Occipital lobe (tissue), 3 donors: ENCODE measurements at places on chromosomes 6 and 20. TPM values are rescaled to one million over a fixed set of nuclear protein-coding genes. Genes with fewer than 3 reads are reported as not detected.

DNA sequence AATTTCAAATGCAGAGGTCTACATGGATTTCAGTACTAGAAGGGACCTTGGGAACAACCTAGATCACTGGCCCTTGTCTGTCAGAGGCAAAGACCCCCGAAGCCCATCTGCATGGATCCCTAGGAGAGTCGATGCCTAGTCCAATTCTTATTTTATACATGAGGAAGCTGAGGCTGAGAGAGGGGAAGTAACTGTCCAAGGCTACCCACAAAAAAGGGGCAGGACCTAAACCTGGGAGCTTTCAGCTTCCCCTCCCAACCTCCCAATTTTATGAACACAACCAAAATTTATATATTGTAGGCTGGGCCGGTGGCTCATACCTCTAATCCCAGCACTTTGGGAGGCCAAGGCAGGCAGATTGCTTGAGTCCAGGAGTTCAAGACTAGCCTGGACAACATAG is 73.2 kb downstream of the TRERF1 start:
- DNase-seq = no peak

- DNase-seq = no peak
These were observed 250.3 kb downstream of the TTLL2 start for GRCh38 chr6:167575158-167575696.

DNA sequence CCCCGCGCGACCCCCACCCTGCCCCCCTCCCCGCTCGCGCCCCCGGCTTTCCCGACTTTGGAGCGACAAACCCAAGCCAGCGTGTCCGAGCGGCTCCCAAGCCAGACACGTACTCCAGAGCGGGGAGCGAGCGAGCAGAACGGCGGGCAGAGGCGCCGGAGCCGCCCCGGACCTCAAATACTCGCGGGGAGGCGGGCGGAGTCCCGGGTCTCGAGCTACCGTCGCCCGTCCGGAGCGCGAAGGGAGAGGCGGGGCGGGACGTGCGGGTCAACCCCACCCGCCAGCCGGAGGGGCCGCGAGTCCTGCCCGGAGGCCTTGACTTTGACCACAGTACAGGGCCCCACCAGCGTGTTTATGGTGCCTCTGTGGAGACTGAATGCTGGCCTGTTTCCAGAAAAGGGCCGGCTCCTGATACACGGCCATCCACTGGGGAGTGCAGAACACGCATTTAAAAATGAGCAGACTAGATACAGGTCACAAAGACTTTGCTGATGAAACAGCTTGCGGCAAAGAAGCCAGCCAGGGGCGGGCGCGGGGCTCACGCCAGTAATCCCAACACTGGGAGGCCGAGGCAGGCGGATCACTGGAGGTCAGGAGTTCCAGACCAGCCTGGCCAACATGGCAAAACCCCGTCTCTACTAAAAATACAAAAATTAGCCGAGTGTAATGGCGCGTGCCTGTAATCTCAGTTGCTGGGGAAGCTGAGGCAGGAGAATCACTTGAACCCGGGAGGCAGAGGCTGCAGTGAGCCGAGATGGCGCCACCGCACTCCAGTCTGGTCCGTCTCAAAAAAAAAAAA is at the start of gene SERPINB6:
Gene SERPINB6 (minus strand): TSS at position 148 of the 799 bp plus-strand sequence. CDS start 12,235 bp downstream, outside the sequence.
- DNase-seq = peak; percentile 78

DNA sequence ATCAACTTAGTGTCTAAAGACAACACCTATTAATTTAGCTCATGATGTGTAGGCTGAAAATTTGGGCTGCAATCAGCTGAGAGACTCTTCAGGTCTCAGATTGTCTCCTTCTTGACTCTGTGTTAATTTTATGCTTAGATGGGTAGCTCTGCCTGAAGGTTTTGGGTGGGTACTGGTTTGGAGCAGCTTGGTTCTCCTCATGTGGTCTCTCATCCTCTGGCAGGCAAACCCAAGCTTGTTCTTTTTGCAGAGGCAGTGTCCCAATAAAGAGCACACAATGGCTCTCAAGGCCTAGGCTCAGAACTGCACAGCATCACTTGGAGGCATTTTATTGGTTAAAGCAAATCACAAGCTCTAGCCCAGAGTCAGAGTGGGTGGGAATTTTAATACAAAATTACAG is 280.6 kb downstream of the BTBD3 start:
- DNase-seq = no peak

DNA sequence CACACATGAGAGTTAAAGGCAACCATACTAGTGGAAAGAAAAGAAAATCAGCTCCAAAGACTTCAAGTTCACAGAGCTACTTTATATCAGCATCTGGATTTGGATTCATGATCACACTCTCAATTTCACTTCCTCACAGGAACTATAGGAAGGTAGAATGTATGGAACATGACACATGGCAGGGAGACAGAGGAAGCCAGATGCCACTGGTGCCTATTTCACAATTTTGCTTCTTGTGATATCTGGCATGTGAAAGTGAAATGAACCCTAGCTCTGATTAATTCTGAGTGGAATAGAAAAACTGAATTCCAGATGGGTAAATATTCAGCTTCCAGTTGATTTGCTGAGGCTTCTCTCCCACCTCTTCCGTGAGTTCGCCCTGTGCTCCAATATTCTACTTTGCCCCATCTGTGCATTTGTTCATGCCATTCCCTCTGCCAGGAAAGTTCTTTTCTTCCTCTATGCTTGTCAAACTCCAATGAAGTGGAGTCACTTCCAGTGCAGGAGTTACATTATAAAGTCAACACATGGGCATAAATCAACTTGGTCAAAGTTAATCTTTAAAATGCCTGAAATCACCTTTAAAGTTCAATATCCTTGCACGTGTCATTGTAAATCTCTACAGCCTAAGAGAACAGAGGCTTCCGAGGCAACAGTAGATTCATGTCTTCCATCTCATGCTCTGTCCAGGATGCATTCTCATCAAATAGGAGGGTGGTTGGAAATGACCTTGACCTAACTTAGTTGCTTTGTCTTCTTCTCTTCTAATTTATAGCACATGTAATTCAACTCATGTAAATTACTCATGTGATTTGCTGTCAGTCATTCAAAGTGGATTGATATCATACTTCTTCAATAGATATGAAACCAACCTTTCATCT is 275.3 kb downstream of the HIVEP2 start:
- DNase-seq = no peak

GRCh38 chr20:8671370-8671961 is 397.4 kb upstream of the PLCB4 start:
- no peak for DNase-seq

- DNase-seq = no peak
These were observed 353.1 kb downstream of the LAMA2 start for GRCh38 chr6:129236001-129236517.

The FAM217A gene
- total RNA-seq = not detected

DNA sequence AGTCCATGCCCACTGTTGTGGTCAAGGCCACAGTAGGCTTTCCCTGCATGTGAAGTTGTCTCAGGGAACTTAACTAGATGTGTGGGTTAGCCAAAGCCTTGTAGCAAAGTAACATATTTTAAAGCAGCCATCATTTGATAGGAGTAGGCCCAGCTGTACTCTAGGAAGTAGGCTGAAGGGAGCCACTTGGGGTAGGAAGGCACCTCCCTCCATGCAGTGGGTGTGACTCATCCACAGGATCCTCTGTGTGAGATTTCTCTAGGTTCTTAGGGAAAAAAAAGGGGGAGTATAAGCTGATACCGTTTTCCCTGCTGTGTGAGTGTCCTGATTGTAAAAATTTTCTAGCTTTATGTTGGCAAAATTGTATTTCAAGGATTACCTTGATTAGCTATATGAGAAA is 44.7 kb downstream of the VAPB start:
- DNase-seq = no peak

DNA sequence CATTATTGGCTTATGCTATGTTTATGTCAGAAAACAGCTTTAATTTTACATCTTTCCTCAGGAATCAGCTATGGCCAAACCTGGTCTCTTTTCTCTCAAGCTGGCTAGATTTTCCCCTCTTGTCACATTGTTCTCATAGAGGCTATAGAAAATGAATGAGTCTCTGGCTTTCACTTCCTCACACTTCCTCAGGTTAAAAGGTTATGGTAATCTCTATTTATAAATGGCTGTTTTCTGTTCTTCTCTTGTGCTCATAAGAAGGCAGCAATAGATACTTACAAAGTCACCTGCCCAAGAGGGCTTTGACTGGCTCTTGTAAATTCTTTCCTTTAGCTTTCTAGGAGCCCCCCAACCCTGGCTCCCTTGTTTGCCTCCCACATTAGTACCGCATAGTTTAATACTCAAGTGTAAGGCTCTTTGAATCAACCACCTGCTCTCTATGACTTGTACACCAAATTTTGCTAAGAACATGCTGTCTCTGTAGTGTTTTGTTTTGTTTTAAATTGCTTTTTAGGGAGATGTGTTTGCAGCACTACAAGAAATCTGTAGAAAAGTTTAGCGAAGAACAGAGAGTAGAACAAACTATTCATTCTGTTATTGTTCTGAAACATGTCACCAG is 897.4 kb upstream of the CITED2 start:
- DNase-seq = no peak

DNA sequence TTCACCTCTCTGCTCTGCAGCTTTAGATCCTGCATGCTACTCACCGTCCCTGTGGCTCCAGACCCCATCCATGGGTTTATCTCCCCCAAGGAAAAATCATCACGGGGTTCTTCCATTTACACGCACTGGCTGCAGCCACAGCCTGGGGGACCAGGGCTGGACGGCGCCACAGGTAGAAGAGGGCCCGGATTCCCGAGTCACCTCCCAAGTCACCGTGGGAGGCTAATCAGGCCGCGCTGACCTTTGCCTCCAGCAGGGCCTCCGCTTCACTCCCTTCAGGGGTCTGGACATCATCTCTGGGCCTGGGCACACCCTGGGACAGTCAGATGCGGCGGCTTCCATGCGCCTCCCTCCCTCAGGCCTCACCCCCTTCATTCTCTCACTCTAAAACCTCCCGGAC is 47.8 kb upstream of the ENTPD6 start:
- no peak for DNase-seq

The PSORS1C2 gene
- not detected for total RNA-seq

The TFAP2C gene
- 5.9 TPM for total RNA-seq

- no peak for DNase-seq
These were observed 485 bp downstream of the ADISSP start for GRCh38 chr20:3767110-3767426.

The CFAP206 gene
- 3.0 TPM for total RNA-seq

DNA sequence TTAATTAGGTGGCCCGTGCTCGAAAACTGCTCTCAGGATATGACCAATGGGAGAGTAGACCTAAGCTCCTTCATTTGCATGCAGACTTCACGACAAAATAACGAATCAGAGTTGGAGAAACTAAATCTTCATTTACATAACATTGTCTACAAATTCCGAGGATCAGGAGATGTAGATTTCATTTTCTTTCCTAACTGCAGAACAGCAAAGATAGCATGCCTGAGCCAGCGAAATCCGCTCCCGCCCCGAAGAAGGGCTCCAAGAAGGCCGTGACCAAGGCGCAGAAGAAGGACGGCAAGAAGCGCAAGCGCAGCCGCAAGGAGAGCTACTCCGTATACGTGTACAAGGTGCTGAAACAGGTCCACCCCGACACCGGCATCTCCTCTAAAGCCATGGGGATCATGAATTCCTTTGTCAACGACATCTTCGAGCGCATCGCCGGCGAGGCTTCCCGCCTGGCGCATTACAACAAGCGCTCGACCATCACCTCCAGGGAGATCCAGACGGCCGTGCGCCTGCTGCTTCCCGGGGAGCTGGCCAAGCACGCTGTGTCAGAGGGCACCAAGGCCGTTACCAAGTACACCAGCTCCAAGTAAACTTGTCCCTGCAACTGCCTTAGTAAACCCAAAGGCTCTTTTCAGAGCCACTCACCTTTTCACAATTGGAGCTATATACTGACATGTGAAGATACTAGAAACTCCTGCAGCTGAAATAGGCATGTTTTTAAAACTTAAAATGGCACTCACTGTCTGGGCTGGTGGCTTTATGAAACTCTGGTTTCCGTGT is 96.5 kb downstream of the HFE start:
- peak; percentile 71 for DNase-seq

DNA sequence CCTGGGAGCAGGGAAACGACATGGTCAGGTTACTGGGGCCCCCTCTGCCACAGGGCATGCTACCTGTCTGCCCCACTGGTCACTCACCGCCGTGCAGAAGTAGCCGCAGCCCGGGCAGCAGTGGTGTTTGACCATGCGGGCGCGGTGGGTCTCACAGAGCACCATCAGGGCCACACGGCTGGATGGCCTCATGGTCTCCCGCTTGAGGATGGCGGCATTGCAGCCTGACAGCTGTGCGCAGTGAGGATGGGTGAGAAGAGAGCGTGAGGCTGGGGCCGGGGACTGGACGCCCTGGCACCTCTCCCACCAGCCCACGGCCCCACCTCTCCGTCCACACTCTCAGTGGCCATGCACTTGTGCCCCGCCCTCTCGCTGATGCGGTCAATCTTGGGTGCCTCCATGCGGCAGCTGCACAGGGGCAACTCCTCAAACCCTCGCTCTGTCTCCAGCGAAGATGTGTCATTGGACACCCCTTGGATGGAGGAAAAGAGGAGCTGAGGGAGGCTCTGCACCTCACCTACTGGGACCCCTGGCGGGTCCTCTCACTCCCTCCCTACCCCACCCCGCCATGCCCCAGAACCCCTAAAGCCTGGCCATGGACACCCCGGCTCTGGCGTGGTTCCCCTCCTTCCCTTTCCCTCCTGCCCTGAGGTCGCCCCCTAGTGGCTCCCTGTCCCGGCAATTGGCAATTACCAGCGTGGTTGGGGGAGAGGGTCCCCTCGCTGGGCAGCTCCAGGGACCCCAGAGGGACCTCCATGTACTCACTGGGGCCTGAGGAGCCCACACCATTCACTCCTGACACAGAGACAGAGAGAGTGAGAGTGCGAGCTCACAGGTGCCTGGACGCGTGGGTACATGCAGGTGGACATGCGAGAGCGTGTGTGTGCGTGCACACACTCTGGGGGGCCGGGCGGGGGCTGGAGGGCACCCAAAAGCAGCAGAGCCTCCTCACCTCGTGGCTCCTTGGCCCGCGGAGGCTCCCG is 8.9 kb downstream of the EHMT2 start:
- no peak for DNase-seq

GRCh38 chr6:6052216-6052615 is 45.5 kb upstream of the NRN1 start:
- DNase-seq = no peak

The ACAT2 gene
- total RNA-seq = 69.9 TPM

DNA sequence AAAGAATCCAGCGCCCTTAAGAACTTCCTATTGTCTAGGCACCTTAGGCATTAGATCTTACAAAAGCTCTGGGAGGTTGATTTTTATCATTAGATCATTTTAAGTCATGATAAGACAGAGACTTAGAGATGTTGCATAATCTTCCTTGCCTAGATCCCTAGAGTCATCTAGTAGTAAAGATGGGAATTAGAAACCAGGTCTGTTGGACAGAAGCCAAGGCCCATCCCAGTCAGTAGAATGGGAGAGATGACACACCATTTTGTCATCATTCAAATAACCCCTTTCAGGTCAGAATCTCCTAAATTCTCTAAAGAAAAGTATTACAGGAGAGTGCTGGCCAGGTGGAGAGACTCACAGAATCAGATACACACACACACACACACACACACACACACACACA is 579.1 kb downstream of the BMP2 start:
- DNase-seq = no peak

GRCh38 chr20:63225082-63225454 is 9.1 kb upstream of the YTHDF1 start:
- no peak for DNase-seq

GRCh38 chr6:111602481-111603011 is 3.1 kb downstream of the TRAF3IP2 start:
- no peak for DNase-seq
